ENCODE measurements at places on chromosomes 1 and 21.
A peak's percentile ranks its signal among the peaks of the same experiment; 100 is the strongest.

DNA sequence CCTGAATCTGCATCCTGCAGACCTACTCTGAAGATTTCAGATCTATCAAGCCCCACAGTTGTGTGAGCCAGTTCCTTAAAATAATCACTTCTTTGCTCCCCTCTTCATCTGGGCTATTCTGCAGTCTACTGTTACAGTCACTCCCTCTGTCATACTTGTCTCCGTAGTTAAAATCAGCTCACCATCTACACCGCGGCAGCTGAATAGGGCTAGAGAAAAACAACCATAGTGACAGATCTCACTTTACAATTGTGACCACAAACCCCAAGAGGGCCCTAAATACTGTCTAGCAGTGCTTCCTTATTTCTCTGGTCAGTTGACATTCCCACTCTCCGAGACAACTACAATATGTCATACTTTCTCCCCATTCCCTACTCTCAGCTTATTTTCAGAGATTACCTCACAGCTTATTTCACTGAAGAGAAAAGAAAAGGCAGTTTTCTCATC is 12.9 kb downstream of the DESI2 start:
- DNase-seq, result peak; percentile 67

DNA sequence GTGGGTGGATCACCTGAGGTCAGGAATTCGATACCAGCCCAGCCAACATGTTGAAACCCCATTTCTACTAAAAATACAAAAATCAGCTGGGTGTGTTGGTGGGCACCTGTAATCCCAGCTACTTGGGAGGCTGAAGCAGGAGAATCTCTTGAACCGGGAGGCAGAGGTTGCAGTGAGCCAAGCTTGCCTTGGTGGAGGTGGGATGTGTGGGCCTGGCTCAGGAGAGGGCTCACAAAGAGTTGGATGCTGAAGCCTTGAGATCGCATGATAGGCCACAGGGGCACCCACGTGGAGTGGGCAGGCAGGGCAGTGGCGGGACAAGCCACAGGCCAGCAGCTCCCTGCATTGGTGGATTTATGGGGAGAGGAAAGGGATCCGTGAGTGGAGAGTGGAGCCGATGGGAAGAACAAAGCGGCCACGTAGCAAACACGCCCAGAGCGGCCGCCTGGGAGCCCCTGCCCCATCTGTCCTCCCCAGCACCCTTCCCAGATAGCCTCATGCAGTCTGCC is 4.4 kb downstream of the THAP3 start:
- DNase-seq, result no peak

DNA sequence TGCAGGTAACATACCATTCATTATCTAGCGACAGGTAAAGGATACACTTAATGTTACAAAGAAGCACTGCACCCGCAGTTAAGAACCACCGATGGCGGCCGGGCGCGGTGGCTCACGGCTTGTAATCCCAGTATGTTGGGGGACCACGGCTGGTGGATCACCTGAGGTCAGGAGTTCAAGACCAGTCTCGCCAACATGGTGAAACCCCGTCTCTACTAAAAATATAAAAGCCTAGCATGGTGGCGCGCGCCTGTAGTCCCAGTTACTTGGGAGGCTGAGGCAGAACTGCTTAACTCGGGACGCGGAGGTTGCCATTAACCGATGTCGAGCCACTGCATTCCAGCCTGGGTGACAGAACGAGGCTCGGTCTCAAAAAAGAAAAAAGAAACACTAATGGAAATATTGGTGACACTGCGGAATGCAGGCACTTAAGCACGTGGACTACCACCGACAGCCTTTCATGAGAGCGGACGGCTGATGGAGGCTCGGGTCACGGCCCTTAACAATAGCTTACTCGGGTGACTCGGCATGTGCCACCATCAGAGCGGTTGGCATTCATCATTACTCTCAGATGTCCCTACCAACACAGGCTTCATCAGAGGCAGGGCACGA is 542 bp downstream of the GAS5 start:
- no peak for DNase-seq

- peak; percentile 63 for DNase-seq
Measured at GRCh38 chr1:91400133-91400725, 4.4 kb downstream of the HFM1 start.

- DNase-seq, result no peak
Measured at GRCh38 chr21:39513735-39514134, 62.0 kb downstream of the SH3BGR start.

DNA sequence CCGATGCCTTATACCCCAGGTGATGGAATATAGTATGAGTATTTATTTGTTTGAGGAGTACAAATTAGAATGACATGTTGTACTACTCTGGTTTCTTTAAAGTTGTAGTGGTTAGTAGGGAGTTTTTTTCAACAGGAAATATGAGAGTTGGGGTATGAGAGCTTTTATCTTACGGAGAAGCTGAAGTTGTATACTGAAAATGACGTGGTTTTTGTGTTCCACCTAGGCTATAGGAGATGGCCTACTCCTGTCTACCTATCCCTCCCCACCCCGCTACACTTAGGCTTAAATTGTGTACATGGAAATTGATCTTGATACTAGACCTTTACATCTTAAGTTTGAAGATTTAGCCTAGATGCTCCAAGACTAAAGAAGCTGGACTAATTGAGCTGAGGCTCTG is 6.8 kb upstream of the HAX1 start:
- DNase-seq, result no peak

DNA sequence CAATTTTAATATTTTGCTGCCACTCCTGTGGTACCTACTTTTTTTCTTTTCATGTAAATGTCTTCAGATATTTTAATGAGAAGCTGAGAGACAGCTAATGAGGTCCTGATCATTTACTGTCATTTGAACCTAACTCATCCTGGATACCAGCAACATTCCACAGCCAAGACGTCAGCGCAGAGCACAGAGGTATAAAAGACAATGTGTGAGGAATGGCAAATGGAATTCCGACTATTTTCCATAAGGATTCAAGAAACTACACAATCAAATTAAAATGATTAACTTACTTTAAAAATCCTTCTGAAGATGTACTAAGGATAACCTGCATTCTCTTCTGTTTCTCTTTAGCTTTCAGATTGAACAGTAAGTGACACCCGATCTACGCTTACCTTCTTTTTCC is 38.8 kb downstream of the HEATR1 start:
- DNase-seq, result no peak

- DNase-seq, result peak; percentile 94
Measured at GRCh38 chr21:28336314-28336713, 656.4 kb downstream of the LTN1 start.

- DNase-seq, result no peak
Measured at GRCh38 chr1:57324388-57324787, 99.5 kb downstream of the DAB1 start.

GRCh38 chr1:26827663-26828062 is 1.2 kb downstream of the ZDHHC18 start:
- DNase-seq, result no peak

DNA sequence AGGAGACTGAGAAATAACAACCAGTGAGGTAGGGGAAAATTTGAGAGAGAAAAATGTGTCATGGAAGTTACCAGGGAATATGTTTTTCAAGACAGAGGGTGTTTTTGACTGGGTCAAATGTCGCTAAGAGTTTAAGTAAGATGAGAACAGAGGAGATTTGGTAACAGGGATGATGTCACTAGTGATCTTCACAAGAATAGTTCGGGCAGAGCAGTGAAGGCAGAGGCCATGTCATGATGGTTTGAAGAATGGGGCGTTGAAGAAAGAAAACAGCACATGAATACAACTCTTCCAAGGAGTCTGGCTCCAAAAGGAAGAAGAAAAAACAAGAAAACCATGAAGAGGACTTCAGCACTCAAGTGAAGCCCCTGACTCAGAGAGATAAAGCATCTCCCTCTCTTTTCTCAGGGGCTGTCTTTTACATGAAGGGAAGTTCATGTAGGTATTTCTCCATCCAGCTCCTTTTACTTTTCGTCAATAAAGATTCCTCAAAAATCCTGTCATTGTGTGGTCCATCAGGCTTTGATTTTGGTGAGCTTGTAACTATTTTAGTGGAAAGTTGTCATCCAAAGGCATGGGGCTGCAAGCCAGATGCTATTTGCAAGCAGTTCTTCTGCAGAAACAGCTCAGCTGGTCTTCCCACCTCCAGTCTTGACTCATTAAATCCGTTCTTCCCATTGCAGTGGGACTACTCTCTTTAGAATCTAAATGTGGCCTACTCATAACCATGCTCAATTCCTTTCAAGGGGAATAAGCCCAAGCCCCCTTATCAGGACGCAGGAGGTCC is 397.3 kb downstream of the LMX1A start:
- DNase-seq, result peak; percentile 28

DNA sequence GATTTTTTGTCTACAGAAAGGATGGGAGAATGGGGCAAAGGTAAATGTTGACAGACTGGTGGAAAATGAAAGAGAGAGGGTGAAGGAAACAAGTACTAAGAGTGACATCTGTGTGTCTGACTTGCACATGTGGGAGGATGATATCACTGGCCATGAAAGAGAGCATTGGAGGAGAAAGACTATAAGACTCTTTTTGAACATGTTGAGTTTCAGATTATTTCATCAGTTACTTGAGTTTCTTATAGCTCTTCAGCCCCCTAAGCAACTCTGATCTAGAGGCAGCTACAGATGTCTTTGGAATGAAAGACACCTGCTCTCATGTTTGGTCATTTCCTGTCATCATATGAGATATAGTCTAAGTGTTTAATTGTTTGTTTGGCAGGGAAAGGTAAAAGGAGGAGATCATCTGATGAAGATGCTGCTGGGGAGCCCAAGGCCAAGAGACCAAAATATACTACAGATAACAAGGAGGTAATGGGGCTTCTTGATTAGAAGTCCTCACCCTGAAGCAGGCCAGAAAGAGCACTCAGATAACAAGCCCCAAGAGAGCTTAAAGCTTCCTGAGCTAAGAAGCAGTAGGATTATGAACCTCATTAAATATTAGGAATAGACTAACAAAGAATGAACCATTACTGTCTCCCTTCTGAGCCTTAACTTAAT is 4.5 kb downstream of the POLR3C start:
- no peak for DNase-seq

All from fibroblast of mammary gland (primary cell).